ENCODE measurements at places on chromosomes 5 and 9. TPM values are rescaled to one million over a fixed set of nuclear protein-coding genes. Genes with fewer than 3 reads are reported as not detected.

- peaks cover 18% of the 10 kb centered on the region for H3K36me3 ChIP-seq
- peak overlapping the region; percentile 92 for H3K27ac ChIP-seq
- H3K4me3 ChIP-seq, result no peak overlapping the region
- DNase-seq, result no peak
These were observed 12.2 kb upstream of the TEX48 start for GRCh38 chr9:114694146-114694545.

DNA sequence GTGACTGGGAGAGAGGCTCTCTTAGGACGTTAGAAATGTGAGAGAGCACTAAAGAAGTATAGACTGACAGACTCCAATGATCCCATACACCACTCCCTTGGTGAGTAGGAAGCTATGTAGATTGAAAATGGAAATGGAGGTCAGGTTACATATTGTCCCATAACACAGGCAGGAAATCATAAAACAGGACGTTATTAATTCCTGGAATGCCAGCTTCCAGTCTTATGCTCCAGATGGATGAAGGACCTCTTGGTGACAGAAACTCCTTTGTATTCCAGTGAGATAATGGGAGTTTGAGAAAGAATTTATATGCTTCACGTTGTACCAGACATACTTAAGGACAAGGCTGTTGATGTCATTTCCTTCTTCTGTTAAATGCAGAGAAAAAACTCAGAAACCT lies 338.2 kb upstream of the ITGA1 start:
- DNase-seq, result no peak
- H3K27me3 ChIP-seq, result peaks cover 3% of the 10 kb centered on the region
- no peak overlapping the region for H3K27ac ChIP-seq
- H3K4me3 ChIP-seq, result no peak overlapping the region

GRCh38 chr5:174378121-174378874 lies 332.8 kb downstream of the NSG2 start:
- H3K27me3 ChIP-seq, result peaks cover 3% of the 10 kb centered on the region
- H3K27ac ChIP-seq, result no peak overlapping the region
- H3K4me1 ChIP-seq, result no peaks in the 10 kb centered on the region
- H3K4me3 ChIP-seq, result no peak overlapping the region

DNA sequence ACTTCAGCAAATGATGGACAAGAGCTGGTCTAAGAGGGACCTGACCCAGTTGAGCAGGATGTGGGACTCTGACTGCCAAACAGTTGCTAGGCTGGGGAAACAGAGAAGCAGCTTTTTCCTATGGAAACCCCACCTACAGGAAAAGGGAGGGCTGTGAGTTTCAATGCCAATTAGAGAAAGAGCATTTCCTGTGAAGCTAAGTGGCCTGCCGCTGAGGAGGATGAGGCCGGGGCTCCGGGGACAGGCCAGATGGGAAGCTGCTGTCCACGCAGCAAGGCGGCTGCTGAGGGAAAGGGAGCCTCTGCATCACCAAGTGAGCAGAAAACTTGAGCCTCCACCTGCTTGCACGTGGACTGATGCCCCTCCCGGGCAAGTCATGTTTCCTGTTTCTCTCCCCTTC lies at the start of gene PCDH12:
TSS of gene PCDH12 (minus strand) at position 90 of the 400 bp plus-strand sequence. CDS start 351 bp downstream, outside the sequence.
- H3K4me3 ChIP-seq, result peak within 1 kb of the TSS; percentile 80
- peak; percentile 37 for DNase-seq
- peak within 1 kb of the TSS; percentile 79 for H3K27ac ChIP-seq
- peaks cover 3% of the 10 kb centered on the region for H3K36me3 ChIP-seq

DNA sequence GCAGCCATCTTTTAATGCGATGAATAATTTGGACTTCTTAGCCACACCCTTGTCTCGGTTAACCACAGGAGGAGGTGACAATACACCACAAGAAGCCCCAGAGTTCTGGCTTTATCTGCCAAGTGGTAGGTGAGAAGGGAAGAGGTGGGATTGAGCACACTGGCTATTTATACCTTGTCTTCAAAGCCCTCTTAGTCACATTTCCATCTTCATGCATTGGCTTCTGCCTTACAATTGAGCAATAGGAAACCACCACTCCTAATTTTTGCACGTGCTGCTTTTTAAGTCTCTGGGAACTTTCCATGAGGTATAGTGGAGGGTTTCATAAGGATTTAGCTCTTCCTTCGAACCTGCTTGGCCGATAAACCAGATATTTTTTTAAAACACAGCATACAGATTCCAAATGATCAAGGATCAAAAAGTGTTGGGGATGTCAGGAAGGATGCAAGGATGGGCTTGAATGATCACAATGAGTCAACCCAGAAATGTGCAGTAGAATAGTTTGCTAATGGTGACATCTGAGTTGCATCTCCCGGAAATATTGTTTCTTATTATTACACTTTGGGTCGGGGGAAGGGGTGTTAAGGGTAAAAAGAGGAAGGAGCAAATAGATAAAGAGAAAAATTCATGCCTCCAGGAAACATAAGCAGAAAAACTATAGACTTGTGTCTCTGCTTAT lies 25.5 kb downstream of the PLAC8L1 start:
- H3K4me3 ChIP-seq, result no peak overlapping the region
- H3K27me3 ChIP-seq, result peaks cover 43% of the 10 kb centered on the region
- no peaks in the 10 kb centered on the region for H3K36me3 ChIP-seq
- peak; percentile 31 for DNase-seq

- H3K4me3 ChIP-seq, result no peak overlapping the region
- peaks cover 6% of the 10 kb centered on the region for H3K36me3 ChIP-seq
These were observed 96.1 kb downstream of the F2RL2 start for GRCh38 chr5:76526950-76527583.

- no peak for DNase-seq
- H3K4me3 ChIP-seq, result no peak overlapping the region
- H3K4me1 ChIP-seq, result peaks cover 16% of the 10 kb centered on the region
- no peak overlapping the region for H3K27ac ChIP-seq
- H3K36me3 ChIP-seq, result no peaks in the 10 kb centered on the region
These were observed 4.7 kb upstream of the ISCA1 start for GRCh38 chr9:86287013-86287412.

DNA sequence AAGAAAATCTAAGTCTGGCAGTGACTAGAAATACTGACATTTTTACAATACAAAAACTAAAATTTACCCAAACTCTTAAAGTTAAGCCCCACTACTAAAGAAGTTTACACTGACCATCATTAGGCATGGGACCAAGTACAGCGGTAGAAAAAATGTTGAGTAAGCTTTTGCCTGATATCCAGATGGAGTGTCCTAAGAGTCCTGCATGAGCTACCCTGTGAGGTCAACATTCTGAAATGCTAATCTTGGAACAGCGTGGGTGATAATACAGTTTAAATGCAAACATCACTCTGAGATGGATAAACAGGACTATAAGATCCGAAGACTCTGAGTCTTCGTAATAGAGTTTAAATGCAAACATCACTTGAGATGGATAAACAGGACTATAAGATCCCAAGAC lies 189.7 kb downstream of the DCP2 start:
- H3K27ac ChIP-seq, result no peak overlapping the region
- DNase-seq, result no peak
- peaks cover 13% of the 10 kb centered on the region for H3K4me1 ChIP-seq
- H3K4me3 ChIP-seq, result no peak overlapping the region
- H3K27me3 ChIP-seq, result peaks cover 12% of the 10 kb centered on the region

DNA sequence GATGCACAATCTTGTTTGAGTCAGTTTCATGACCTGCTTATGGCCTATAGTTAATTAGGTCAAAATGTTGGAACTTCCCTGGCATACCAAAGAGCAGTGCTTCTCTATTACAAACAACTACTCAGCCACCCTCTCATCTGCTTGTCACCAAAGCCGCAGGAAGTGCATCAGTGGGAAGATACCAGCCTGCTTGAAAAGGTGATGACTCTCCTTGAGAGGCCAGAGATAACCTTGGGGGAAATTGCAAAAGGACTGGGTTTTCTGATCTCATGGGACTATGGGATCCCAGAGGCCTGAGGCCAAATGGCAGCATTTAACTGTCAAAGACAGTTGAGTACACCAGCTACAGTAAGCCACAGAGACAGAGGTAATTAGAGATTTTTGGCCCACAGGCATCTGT lies 69.9 kb downstream of the C9orf57 start:
- H3K27ac ChIP-seq, result no peak overlapping the region
- DNase-seq, result no peak
- no peak overlapping the region for H3K4me3 ChIP-seq
- no peaks in the 10 kb centered on the region for H3K27me3 ChIP-seq
- no peaks in the 10 kb centered on the region for H3K4me1 ChIP-seq

DNA sequence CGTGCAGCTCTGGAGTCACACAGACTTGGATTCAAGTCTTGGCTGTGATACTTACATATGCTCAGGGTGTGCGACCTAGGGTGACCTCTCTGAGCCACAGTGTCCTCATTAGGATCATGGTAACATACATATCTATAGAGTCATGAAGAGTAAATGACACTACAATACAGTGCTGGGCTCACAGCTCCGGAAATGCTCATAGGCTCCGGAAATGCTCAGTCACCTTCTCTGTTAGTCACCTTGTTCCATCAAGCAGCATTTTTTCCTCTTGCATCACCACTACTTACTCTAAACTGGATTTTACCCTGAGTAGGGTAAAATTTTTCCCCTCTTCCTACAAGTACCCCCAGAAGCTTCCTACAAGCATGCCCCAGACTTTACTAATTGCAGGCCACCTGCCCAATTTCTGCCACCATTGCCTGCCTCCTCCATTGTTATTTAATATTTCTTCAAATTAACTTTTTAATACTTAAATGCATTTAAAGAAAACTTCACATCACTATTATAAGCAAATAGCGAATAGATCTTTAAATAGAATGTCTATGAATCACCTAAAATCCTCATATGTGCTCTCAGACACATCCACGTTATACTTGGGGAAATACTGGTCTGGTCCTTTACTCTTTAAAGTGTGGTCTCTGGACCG lies 147.6 kb upstream of the SPRY4 start:
- DNase-seq, result peak; percentile 18
- no peaks in the 10 kb centered on the region for H3K36me3 ChIP-seq
- H3K4me1 ChIP-seq, result peaks cover 12% of the 10 kb centered on the region
- H3K27me3 ChIP-seq, result no peaks in the 10 kb centered on the region

- DNase-seq, result no peak
- H3K27me3 ChIP-seq, result peaks cover 27% of the 10 kb centered on the region
- H3K27ac ChIP-seq, result no peak overlapping the region
These were observed 268.2 kb upstream of the RFX3 start for GRCh38 chr9:3793971-3794383.

- peaks cover 28% of the 10 kb centered on the region for H3K36me3 ChIP-seq
- peak overlapping the region; percentile 94 for H3K27ac ChIP-seq
- no peaks in the 10 kb centered on the region for H3K27me3 ChIP-seq
- H3K4me1 ChIP-seq, result peaks cover 69% of the 10 kb centered on the region
- H3K4me3 ChIP-seq, result peak overlapping the region; percentile 78
These were observed 47.5 kb downstream of the RASGRF2 start for GRCh38 chr5:81007637-81008027.

DNA sequence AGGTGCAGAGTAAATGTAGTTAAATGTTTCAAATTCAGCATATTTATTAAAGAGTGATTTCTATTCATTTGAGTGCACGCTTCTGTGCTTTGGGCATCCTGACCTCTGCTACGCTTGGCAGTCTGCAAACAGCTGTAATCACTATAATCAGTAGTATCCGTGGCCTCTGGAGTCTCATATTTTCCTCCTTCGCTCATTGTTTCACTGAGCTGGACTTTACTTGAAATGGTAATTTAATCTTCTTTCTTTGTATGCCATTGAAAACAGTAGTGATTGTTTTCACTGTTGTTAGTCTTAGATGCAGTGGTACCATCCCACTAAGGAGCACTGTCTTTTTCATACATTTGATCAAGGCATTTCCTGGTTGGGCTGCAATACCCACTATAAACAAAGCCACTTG lies 43.5 kb upstream of the CAVIN4 start:
- H3K27ac ChIP-seq, result no peak overlapping the region
- H3K27me3 ChIP-seq, result no peaks in the 10 kb centered on the region
- DNase-seq, result no peak
- no peaks in the 10 kb centered on the region for H3K36me3 ChIP-seq
- H3K4me1 ChIP-seq, result no peaks in the 10 kb centered on the region
- H3K4me3 ChIP-seq, result no peak overlapping the region

GRCh38 chr5:132819468-132819867 lies 6.4 kb downstream of the SOWAHA start:
- H3K4me3 ChIP-seq, result peak overlapping the region; percentile 72
- H3K36me3 ChIP-seq, result no peaks in the 10 kb centered on the region
- H3K4me1 ChIP-seq, result peaks cover 14% of the 10 kb centered on the region

- no peak overlapping the region for H3K27ac ChIP-seq
- no peak overlapping the region for H3K4me3 ChIP-seq
- H3K27me3 ChIP-seq, result no peaks in the 10 kb centered on the region
- DNase-seq, result no peak
- H3K4me1 ChIP-seq, result peaks cover 4% of the 10 kb centered on the region
- H3K36me3 ChIP-seq, result peaks cover 11% of the 10 kb centered on the region
These were observed 28.7 kb downstream of the HMGCR start for GRCh38 chr5:75365740-75366139.

DNA sequence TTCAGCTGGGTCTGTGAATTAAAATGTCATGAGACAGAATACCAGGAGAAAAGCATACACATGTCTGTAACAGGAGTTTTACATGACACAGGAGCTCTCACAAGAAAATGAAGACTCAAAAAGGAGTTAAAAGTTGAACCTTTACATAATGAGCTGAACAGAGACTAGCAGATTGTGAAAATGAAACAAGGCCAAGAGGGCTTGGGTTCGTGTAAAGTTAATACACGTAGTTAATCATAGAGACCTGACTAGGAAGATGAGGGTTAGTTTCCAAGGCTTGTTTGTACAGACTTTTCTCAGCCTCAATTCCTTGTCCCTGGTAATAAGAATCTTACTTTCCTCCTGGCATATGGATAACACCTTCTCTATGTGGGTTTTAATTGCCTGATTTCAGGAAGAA lies 1294.0 kb downstream of the MAT2B start:
- no peak overlapping the region for H3K27ac ChIP-seq
- no peaks in the 10 kb centered on the region for H3K4me1 ChIP-seq
- no peak for DNase-seq
- H3K4me3 ChIP-seq, result no peak overlapping the region
- no peaks in the 10 kb centered on the region for H3K36me3 ChIP-seq
- no peaks in the 10 kb centered on the region for H3K27me3 ChIP-seq

DNA sequence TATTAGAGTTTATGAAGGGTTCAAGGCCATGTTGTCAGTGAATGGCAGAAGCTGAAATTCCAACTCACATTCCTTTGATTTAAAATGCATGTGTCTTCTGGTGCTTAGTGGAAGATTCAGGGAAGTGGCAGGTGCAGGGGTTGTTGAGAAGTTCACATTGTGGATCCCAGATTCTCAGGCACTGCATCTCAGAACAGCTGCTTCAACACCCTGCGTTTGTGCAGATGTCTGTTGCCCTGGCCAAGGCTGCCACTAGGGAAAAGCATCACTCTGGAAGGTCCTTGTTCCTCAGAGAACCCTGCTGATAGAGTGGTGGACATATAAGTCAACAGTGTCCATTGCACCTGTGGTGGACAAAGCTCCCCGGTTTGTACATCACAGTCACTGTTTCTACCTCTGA lies 162.7 kb downstream of the PAPPA start:
- no peaks in the 10 kb centered on the region for H3K27me3 ChIP-seq
- no peak overlapping the region for H3K27ac ChIP-seq
- no peak overlapping the region for H3K4me3 ChIP-seq
- H3K4me1 ChIP-seq, result no peaks in the 10 kb centered on the region
- no peak for DNase-seq

GRCh38 chr5:170308686-170309085 lies 11.1 kb upstream of the LCP2 start:
- H3K27ac ChIP-seq, result peak overlapping the region; percentile 15
- H3K36me3 ChIP-seq, result peaks cover 23% of the 10 kb centered on the region
- no peak overlapping the region for H3K4me3 ChIP-seq

Gene ZBTB43
- total RNA-seq, result 21.6 TPM

Gene PCDHB3
- not detected for total RNA-seq

Gene FOXI1
- not detected for total RNA-seq

Gene HSPB3
- not detected for total RNA-seq

Gene TLX3
- total RNA-seq, result not detected

Gene NFX1
- 38.9 TPM for total RNA-seq

Gene SPACA9
- 2.7 TPM for total RNA-seq

Data from activated naive CD8-positive, alpha-beta T cell treated with anti-CD3 and anti-CD28 coated beads for 36 hours (primary cell).